ENCODE measurements at places on chromosomes 2 and 18.

DNA sequence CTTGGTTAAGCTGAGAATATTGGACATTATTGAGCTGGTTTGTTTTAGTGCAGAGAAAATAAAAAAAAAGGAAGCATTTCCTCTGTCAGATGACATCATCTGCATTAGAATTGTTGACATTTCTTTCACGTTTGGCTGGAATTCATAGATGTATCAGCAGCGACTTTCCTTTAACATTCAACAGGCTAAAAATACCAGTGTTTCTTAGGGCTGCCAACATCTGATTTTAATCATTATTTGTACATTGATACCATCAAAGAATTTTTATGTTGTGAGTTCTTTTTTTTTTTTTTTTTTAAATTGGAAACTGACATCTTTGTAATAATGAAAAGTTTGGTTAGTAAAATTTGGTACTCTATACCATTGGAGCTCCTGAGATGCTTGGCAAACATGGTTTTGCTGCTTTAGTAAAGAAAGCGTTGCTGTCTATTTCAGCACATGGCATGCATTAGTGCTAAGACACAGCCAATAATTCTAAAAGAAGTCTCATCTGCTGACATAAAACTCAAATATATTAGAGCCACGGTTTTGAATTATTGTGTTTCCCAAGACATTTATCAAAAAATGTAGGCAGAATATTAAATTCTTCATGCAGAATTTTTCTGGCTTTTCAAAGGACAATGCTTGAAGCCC, 33.6 kb downstream of the GTF2A1L start:
- DNase-seq = peak; percentile 89

DNA sequence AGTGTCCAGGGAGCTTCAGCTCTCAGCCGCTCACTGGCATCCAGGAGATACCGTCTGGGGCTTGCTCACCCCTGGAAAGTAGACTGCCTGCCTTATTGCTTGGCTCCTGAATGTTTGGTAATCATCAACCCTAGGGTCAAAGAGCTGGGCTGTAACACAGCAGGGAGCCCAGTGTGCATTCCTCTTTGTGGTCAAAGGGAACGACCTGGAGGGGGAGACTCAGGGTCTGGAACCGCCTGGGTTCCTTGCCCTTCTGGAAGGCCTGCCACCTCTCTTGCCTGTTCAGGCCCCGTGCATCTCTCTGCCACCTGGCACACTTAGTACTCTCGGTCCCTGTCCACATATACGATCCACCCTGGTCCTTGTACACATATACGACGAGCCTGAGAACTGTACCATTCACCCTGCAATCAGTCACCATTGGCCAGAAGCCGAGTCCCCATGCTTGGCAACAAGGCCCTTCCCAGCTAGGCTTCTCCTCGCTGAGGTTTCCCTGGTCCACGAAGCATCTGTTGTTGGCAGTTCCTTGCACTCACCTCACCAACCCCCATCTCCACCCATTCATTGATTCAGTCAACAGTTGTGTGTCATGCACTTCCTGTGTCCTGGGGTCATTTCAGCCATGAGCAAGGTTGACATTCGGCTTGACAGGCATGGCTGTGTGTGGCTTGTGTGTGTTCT, at the start of gene NAT8:
NAT8 (minus strand) TSS at position 85 of the 681 bp plus-strand sequence. CDS start 794 bp downstream, outside the sequence.
- no peak for DNase-seq

- no peak for DNase-seq
Observed at GRCh38 chr2:176668912-176669311, 399.7 kb downstream of the MTX2 start.

DNA sequence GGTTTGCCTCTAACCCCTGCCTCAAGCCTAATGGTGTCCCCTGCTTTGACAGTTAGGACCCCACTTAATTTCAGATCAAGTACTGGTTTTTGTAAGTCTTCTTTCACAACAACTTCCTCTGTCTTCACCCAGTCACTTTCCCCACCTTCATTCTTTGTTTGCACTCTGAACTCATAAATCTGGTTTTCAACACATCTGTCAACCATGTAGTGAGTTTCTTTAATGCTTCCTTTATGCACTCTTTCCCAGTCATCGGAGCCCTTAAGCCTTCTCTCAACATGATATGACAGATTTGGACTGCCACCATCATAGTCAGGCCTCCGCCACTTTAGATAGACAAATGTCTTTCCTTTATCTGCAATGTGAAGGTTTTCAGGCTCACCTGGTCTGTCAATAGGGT, 109.1 kb downstream of the PLEKHA3 start:
- DNase-seq = no peak

GRCh38 chr2:12141618-12142258, 395.3 kb downstream of the LPIN1 start:
- no peak for DNase-seq

DNA sequence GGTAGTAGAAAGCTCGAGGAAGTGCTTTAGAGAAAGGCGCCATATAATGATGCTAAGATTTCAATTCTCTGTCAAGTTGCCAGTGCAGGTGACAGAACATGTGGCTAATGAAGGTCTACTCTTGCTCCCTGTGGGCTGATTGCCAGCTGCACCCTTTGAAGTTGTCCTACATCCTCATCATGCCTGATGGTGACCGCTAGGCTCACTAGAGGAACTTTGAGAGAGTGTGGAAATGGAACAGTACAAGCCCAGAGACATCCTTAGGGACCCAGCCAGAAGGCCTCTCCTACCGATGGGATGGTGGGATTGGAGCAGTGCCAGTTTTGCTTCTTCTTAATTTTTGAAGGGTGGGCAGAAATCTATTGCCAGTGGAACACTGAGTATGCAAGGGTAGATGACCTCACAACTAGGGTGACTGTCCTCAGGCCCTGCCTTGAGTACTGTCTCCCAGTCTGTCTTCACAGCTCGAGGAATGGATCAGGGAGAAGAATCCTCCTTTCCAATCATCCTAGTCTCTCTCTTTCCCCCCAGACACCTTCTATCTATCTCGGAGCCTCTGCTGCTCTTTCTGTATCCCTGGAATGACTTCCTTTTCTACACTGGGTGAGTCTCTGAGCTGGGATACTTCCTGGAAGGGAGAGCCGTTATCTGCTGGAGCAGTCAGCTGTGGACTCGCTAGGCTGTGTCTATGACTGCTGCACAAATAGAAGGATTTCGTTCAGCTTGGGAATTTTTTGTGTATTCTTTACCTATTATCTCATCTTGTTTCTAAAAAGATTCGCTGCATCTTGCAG, 33.5 kb downstream of the LGALSL start:
- DNase-seq = no peak

- no peak for DNase-seq
Observed at GRCh38 chr18:50830544-50830943, 10.7 kb upstream of the MRO start.

GRCh38 chr2:98263362-98263761, 82.9 kb upstream of the CNGA3 start:
- no peak for DNase-seq

- no peak for DNase-seq
Observed at GRCh38 chr2:151297882-151298281, 8.4 kb upstream of the NMI start.

DNA sequence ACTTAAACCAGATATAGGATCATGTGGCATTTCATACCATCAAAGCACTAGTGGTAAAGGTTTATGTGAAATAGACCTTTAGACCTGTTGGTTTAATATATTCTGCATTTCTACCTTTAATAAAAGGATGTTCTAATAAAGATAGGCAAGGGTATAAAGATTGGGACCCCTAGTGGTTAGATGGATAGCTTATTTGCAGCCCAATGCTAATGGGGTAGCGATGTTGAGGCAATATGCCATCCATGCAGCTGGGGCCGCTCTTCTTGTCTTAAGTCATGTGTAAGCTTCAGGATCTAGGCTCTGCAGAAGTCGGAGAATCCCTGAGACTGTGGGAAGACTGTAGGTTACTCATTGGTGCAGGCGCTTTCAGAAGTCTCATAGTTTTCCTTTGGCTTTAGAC, 114.9 kb downstream of the ICOS start:
- no peak for DNase-seq

- DNase-seq = peak; percentile 83
Observed at GRCh38 chr2:36357847-36358659, 2.5 kb downstream of the CRIM1 start.

- no peak for DNase-seq
Observed at GRCh38 chr18:48219810-48220499, 189.2 kb downstream of the ZBTB7C start.
